ENCODE measurements at places on chromosomes 5 and 9. TPM values are rescaled to one million over a fixed set of nuclear protein-coding genes. Genes with fewer than 3 reads are reported as not detected.

The FGFR4 gene
- 1.6 TPM for total RNA-seq

The HAPLN1 gene
- total RNA-seq: 15.9 TPM

The ASTN2 gene
- 32.8 TPM for total RNA-seq

The IL9 gene
- total RNA-seq: not detected

The SLC36A1 gene
- total RNA-seq: 18.0 TPM

The LHFPL2 gene
- 25.1 TPM for total RNA-seq

Data from diencephalon (tissue), 1 donor.